Upper lobe of right lung (tissue), 1 donor: ENCODE measurements at places on chromosomes 7 and 10. TPM values are rescaled to one million over a fixed set of nuclear protein-coding genes. Genes with fewer than 3 reads are reported as not detected.

- DNase-seq: no peak
These were observed 24.7 kb upstream of the ADCYAP1R1 start for GRCh38 chr7:31027161-31027965.

PRR15 gene
- total RNA-seq: 2.1 TPM

DNA sequence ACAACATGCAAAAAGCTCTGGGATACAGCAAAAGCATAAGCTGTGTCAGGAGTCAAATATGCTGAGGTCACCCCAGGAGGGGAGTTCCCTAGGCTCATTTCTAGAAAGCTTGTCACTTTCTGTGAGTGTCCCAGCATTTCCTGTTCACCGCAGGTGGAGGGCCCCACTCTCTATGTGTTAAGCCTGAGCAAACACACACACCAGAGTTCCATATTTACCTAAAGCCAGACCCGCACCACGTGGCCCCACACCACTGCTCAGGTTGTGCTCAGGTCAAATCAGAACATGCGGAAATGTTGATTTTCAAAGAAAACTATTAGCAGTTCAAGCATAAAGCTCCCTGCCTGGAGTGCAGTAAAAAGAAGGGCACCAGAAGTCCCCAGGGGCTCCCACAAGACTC, 259.6 kb upstream of the PPP2R2D start:
- DNase-seq: peak; percentile 82

GRCh38 chr10:75682649-75683557, 251.5 kb downstream of the LRMDA start:
- no peak for DNase-seq

DNA sequence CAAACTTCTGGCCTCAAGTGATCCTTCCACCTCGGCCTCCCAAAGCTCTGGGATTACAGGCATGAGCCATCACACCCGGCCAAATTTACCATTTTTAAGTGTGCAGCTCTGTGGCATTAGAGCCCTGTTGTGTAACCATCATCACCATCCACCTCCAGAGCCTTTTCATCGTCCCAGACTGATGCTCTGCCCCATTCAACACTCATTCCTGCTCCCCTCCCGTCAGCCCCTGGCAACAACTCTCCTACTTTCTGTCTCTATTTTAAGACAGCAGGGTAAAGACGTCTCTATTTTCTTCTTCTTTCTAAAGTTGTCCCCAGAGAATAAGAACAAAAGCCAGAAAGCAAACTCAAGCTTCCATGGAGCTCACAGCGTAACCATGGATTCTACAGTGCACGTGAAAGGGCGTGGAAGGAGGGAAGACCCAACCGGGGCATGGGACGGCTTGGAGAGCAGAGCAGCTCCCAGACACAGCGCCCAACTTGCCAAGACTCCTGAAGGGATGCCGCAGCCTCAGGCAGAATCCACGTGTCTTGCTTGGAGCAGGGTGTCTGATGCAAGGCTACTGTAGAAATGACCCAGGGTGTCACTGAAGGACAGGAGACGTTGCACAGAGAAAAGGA, 42.7 kb upstream of the PITRM1 start:
- DNase-seq: no peak

GRCh38 chr10:44186821-44187220, 198.1 kb downstream of the CXCL12 start:
- no peak for DNase-seq

DNA sequence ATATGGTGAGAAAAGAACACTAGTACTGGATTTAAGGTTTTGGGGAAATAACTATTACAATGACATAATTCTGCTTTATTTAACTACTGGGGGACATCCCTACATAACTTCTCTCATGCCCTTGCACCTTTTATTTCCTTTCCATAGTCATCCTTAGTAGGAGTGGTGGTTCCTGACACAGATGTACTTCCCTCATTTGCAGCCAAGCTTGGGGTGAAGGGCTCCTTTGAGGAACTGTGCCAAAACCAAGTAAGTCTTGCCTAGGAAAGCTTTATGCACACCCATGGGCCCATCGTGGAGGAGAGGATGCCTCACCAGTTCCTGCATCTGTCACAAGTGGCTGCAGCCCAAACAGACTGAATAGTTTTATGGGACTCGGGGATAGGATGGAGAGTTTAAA, 20.6 kb downstream of the ZDHHC6 start:
- no peak for DNase-seq

DNA sequence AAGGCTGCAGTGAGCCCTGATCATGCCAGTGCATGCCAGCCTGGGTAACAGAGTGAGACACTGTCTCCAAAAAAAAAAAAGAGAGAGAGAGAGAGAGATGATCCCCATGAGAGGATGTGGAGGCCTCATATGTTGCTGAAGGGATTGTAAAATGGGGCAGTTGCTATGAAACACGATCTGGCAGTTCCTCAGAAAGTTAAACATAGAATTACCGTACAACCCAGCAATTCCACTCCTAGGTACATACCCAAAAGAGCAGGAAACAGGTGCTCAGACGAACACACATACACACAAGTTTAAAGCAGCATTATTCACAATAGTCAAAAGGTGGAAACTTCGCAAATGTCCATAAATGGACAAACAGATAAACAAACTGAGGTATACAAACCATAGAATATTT, 27.4 kb upstream of the CYTH3 start:
- DNase-seq: no peak

GRCh38 chr7:95052566-95053094, 145.2 kb downstream of the PPP1R9A start:
- DNase-seq: no peak

DRGX gene
- total RNA-seq: not detected

BPGM gene
- 14.8 TPM for total RNA-seq

- no peak for DNase-seq
These were observed 49.1 kb downstream of the ARID5B start for GRCh38 chr10:61950449-61951143.

CPVL gene
- 31.9 TPM for total RNA-seq

DNA sequence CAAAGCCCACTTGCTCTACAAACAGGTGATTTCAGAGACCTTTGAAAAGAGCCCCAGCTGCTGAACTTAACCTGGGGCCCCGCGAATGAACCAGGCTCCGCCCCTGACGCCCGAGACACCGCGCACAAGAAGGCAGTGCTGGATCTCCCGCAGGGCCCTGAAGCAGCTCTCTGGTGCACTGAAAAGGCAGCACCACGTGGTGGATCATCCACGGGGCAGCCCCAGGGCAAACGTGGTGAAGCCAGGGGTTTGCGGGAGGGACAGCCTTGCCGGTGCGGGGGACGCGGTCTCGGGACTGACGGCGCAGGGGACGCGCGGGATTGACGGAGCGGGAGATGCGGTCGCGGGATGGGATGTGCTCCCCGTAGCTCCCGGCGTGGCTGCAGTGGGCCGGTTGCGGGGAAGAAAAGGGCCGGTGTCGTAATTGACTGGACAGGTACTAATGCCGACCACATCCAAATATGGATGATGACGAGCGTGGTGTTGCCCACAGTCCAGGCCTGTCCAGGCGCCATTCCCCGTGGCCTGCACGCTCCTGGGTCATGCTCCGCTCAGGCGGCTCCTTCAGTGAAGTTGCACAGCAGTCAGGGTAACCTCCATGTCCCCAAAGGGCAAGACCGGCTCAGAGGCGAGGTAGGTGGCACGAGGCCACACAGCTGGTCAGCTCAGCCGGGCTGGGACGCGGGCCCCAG, 421.1 kb downstream of the DNAJB6 start:
- no peak for DNase-seq

SLC26A5 gene
- total RNA-seq: 1.9 TPM

- peak; percentile 84 for DNase-seq
These were observed at the start of gene ADCK2 for GRCh38 chr7:140672382-140673062. Gene ADCK2 (plus strand): TSS chr7:140672945. CDS start chr7:140673331, 386 bp downstream.
